ENCODE measurements at places on chromosomes 2 and 18. TPM values are rescaled to one million over a fixed set of nuclear protein-coding genes. Genes with fewer than 3 reads are reported as not detected.

DNA sequence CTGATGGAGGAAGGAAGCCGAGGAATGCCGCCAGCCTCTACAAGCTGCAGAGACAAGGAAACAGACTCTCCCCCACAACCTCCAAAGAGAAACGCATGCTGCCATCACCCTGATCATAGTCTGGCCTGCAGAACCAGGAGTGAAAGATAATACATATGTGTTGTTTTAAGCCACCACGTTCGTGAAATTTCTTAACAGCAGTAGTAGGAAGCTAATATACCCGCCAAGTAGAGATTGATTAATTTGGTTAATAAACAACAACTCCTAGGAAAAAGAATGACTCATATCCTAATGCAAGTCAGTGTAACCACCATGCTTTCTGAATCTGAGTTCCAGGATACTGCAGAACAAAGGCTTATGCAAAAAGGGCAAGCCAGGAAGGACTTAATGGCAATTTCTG lies 36.6 kb downstream of the LONRF2 start:
- DNase-seq, result peak; percentile 35

DNA sequence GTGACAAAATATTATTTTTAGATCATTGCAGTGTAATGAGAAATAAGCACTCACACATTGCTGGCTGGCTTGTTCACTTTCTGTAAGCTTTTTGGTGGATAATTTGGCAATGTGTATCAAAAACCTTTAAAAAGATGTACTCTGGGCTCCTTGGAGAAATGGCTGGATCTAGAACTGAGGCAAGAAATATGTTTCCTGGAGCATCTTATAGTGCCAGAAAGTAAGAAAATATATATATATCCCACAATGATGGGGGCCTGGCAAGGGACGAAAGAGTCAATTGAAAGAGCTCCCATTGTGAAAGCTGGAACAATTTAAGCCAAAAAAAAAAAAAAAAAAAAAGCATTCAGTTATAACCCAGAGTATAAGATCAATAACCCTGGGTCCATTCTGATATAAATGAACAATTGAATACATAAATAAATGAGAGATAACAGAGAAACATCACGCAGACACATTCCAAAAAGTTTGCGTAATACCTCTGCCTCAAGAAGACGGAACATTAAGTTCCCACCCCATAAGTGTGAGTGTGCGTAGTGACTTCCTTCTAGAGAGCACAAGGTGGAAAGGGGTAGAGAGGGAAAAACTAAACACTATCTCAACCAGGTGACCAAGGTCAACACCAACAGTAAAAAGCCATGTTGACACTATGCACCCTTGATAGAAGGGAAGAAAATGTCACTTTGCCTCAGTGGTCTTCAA lies 77.5 kb downstream of the BIN1 start:
- no peak for DNase-seq

- DNase-seq, result no peak
These were observed 54.4 kb downstream of the EPHA4 start for GRCh38 chr2:221517696-221518151.

DNA sequence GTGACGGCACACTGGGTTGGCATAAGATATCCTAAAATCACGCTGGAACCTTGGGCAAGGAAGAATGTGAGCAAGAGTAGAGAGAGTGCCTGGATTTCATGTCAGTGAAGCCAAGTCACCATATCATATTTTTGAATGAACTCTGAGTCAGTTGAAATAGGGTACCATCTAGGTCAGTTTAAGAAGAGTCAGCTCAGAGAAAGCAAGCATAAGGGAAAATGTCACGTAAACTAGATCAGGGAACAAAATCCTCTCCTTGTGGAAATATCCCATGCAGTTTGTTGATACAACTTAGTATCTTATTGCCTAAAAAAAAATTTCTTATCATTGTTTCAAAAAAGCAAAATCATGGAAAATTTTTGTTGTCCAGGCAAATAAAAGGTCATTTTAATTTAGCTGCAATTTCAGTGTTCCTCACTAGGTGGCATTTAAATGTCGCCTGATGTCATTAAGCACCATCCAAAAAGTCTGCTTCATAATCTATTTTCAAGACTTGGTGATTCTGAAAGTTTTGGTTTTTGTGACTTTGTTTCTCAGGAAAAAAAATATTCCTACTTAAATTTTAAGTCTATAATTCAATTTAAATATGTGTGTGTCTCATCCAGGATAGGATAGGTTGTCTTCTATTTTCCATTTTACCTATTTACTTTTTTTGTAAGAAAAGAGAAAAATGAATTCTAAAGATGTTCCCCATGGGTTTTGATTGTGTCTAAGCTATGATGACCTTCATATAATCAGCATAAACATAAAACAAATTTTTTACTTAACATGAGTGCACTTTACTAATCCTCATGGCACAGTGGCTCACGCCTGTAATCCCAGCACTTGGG lies 19.6 kb downstream of the RSAD2 start:
- DNase-seq, result no peak

- DNase-seq, result no peak
These were observed 43.2 kb downstream of the CRACDL start for GRCh38 chr2:98892871-98893270.

Gene OTX1
- polyA plus RNA-seq, result not detected

Gene C2orf15
- 13.1 TPM for polyA plus RNA-seq

Gene IL1RL1
- polyA plus RNA-seq, result 1.0 TPM

Gene GPR39
- polyA plus RNA-seq, result 4.0 TPM

Gene RAD51AP2
- 0.12 TPM for polyA plus RNA-seq

All from renal pelvis (tissue), 12 donors.